Adrenal gland (tissue), 19 donors: ENCODE measurements at places on chromosomes 3 and 15.

- DNase-seq = peak; percentile 34
Measured at GRCh38 chr3:50675179-50676030, 678 bp downstream of the DOCK3 start.

DNA sequence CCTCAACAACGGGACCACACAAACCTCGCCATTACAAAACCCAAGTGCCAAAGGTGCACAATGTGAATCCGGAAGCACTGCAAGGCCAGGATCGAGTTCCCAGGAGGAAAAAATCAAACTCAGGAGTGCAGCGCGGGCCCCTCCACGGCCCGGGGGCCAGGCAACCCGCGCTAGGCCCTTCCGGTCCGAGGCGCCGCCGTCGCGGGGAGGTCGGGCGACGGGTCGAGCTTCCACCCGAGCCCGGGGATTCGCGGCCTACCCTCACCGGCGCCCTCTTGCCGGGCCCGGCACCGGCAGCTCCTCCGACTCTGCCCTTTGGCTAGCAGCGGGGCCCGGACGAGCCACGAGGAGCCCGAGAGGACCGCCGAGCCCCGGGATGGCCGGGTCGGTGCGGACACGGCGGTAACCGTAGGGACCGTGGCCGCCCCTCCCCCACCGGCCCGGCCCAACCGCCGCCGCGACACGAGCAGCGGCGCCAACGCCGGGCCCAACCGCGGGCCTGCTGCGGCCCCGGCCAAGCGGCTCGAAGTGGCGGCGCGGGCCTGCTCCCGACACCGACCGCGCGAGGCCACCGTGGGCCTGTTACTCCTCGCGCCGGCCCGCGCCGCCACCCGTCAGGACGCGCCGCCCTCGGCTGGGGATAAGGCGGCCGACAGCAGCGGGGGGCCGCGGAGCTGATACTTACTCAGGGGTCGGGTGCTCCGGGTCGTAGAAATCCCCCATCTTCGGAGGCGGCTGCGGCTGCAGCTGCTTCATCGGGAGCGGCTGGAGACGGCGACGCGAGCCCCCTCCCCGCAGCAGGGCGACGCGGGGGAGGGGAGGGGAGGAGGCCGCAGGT is 525 bp downstream of the SETD2 start:
- peak; percentile 47 for DNase-seq

- no peak for DNase-seq
Measured at GRCh38 chr15:64185146-64185911, 22.5 kb upstream of the PPIB start.

- peak; percentile 53 for DNase-seq
Measured at GRCh38 chr15:52186651-52187486, 4.3 kb downstream of the GNB5 start.

GRCh38 chr15:70580286-70580685 is 183.1 kb downstream of the UACA start:
- DNase-seq = no peak

DNA sequence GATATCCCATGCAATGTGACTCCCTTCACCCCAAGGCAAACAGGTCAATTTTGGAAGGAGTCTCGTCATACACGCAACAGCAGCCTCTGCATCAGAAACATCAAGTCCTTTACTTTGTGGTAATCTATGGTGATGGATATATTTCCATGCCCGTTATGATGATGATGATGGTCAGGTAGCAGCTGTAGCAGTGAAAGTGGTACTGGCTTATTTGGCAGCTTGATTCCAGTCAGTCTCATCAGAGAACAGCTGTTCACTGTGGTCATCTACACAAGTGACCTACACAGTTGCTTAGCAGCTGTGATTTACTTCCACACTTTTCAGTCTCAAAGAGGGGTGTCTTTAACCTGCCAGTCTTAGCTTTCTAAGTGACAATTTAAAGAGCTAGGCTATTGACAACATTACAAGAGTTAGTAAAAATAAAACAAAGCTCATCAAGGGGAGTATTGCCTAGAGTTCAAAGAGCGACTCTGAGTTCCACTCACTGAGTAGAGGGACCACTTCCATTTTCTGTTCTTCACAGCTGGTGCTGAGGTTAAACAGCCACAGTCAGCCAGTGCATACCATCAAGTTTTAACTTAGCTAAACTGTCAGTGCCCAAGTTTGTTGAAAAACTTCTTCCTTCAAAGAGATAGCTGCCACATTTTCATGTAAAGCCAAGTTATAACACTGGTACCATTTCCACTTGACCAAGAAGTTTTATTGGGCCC is 587.4 kb upstream of the KCNMB2 start:
- DNase-seq = no peak

DNA sequence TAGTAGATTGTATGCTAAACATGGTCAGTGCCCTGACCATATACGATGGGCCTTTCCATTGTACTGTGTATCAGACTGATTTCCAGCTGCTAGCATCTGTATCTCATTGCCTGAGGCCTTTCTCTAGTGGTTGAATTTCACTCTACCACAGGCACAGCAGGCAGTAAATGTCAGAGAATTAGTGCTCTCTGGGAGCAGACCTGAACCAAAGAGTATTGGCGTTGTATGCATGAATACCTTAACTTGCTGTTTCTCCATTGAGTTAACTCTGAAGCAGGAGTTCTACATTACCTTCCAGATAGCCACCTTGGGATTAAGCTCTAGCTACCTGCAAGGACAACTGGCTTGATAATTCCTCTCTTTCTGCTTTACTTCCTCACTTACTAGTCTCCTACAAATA is 439.2 kb upstream of the EPHA3 start:
- no peak for DNase-seq

GRCh38 chr15:93209690-93210445 is 120.9 kb upstream of the RGMA start:
- DNase-seq = no peak

DNA sequence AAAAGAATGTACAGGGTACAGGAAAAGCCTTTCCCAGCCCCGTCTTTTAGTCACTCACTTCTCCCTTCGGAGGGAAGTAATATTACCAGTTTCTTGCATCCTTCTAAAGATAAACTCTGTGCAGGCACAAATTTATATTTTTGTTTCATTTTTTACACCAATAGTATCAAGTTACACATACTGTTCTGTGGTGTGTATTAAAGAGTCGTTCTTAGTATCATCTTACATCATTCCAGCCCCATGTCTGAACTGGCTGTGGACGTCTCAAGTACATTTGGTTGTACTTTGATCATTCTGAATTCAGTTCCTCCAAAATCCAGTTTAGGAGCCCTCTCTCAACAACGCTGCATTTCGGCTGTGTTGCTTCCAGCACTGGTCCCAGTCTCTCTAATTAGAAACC is 68.7 kb downstream of the LMLN start:
- DNase-seq = no peak

GRCh38 chr3:158431829-158432228 is 139.2 kb upstream of the MLF1 start:
- DNase-seq = no peak

GRCh38 chr3:193617628-193618027 is 24.6 kb downstream of the OPA1 start:
- no peak for DNase-seq

- no peak for DNase-seq
Measured at GRCh38 chr15:80703965-80704364, 8.9 kb downstream of the ABHD17C start.

GRCh38 chr3:176426371-176426770 is 770.9 kb downstream of the TBL1XR1 start:
- no peak for DNase-seq

DNA sequence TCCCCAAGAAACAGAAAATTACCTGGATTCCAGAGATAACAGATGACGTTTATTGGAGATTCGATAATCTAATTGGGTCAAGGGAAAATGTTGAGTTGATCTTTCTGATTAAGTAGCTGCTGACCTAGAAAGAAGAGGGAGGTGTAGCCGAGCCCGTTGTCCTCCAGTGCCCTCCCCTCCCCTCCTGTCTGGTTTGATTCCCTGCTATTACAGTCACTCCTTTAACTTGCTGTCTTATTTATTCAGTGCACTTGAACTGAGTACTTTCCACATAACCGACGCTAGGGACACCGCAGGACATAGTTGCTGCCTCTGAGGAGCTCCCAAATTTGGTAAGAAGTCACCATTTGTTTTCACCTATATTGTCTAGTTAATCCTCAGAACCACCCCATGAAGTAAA is 103.7 kb downstream of the AQP9 start:
- DNase-seq = no peak

GRCh38 chr3:100480081-100480480 is 12.3 kb upstream of the TMEM45A start:
- no peak for DNase-seq

DNA sequence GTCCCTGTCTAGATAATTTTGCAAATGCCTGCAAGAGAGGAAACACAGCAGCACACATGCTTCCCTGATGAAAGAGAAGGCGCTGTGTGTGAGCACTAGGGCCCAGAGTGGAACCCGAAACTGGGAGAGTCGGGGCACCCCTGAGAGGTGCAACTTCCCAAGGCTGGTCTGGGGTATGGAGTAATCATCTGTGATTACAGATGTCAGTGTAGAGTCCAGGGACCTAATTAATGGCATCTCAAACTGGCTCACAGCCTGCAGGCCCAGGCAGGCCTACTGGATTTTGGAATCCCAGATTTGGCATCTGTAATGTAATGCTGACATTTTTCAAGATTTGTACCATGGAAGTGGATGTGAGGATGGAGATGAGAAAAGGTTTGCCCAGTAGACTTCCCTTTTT is 29.4 kb downstream of the PGPEP1L start:
- no peak for DNase-seq

DNA sequence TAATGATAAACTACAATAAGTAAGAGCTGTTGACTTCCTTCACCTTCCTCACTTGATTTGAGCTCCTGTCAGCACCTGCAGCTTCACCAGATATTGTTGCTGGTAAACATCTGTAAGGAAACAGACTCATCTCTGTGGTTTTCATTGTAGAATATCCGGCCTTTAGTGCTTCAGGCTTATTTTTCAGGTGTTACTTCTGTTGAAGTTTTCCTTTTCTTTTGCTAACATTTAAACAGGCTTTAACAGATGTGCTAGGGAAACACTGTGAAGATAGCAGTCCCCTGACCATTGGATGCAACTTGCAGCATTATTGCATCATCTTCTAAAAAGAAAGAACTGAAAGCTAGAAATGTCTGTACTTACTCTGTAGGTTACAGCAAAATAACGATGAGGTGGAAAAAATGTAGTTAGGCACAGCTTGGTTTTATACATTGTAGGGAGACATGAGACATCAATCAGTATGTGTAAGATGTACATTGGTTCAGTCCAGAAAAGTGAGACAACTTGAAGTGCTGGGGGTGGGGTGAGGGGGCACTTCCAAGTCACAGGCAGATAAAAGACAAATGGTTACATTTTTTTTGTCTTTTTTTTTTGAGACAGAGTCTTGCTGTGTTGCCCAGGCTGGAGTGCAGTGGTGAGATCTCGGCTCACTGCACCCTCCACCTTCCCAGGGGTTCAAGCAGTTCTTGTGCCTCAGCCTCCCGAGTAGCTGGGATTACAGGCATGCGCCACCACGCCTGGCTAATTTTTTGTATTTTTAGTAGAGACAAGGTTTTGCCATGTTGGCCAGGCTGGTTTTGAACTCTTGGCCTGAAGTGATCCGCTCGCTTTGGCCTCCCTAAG is 10.2 kb downstream of the EDEM1 start:
- DNase-seq = no peak

DNA sequence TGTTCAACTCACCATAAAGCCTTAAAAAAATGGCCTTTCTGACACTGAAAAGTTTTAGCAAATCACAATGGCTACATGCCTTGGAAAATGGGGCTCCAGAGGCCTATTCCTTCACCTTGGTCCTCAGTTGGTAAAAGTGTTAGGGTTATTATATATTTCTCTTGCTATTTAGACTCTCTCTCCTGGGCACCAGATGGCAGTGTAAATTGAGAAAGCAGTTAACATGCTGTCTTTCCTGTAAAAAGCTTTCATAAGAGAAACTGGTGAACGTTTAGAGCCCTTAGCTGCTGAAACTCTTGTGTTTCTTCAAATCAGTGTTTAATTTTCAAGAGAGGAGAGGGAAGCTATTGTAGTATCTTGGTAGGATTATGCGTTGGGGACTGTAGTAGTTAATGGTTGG is 89.9 kb downstream of the LRTM1 start:
- DNase-seq = no peak

DNA sequence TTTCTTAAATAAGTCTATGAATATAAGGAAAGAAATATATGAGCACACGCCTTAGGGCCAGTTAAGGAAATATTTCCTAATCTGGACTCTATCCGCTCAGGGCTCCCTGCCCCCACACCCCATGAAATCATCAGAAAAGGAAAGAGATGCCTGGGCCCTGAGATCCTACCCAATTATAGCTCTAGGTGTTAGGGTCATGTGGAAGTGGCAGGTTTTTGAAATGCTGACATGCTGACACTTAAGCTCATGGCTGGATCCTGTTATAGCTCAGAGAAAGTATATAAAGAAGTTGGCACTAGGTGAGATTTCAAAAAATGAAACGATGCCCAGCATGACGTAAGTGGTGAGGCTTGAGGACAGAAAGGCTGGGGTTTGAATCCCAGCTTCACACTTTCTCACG is 43.5 kb upstream of the AKAP13 start:
- no peak for DNase-seq

DNA sequence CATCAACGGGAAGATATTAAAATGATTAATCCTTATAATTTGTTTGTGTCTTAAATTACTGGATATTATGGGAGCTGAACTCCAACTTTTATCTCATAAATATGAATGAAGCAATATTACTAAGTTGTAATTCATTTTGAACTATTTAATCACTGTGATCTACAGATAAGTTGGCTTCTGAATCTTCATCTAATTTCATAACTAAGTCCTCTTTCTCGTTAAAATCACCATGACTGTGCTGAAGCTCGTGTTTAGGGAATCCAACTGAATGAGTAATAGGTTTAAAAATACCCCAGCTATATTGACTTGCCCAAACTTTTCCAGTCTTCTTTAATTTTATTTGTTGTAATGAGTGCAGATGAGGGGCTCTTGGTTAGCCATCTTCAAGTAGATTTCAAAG is 14.1 kb downstream of the MDFIC2 start:
- DNase-seq = no peak

DNA sequence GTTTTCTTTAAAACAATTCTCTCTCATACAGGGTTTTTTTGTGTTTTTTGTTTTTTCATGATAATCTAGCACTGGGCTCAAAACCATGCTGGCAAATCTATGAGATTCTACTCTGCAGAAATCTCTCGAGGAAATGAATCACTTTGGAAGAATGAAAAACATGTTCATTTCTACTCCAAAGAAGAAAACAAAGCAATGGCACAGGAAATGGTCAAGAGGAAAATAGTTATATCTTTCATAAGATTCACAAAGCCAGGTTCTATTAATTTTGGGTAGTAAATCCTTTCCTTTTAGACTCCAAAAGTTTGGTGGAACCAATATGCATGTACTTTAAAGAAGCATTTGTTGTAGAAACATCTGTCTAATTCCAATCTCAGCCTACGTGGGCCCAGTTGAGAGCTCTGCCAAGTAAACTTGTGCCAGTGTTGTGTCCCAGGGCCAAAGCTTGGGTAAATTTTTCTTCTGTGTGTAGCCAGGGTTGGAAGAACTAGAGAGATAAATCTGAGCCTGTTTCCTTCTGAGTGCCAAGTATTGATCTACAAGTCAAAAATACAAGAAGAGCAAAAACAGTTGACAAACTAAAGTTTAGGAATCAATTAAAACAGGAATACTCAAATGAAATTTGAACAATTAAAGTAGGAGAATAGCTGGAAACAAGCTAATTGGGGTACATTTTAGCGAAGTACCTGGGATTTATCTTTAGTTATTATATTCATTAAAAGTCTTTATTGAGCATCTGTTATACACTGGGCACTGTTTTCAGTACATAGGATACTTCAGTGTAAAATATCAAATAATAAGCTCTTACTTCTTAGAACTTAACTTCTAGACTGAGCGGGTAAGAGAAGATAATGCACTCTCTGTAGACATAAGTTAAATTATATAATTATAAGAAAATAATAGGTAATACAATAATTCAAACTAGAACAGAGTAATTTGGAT is 657.5 kb upstream of the NECTIN3 start:
- DNase-seq = no peak

GRCh38 chr3:66538390-66538789 is 37.6 kb upstream of the LRIG1 start:
- no peak for DNase-seq
